ENCODE measurements at places on chromosomes 7 and 10. TPM values are rescaled to one million over a fixed set of nuclear protein-coding genes. Genes with fewer than 3 reads are reported as not detected.

GRCh38 chr10:60222047-60222446 is 167.6 kb downstream of the ANK3 start:
- no peaks in the 10 kb centered on the region for H3K36me3 ChIP-seq
- no peak overlapping the region for H3K27ac ChIP-seq
- H3K27me3 ChIP-seq, result no peaks in the 10 kb centered on the region
- H3K4me3 ChIP-seq, result no peak overlapping the region
- DNase-seq, result no peak

DNA sequence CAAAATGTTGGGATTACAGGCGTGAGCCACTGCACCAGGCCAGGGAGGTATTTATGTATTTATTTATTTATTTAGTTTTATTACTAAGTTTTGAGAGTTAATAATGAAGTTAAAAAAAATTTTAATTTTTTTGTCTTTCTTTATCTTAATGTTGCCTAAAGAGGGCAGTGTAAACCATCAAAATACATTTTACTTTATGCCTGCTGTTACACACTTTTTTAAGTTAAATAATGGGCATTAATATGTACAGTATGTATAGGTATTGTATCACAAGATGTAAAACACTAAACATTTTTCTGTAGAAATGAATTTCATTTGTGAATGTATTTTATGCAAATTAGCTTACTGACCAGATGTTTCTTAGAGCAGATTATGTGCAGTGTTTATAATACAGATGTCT is 129.4 kb downstream of the AASS start:
- no peak overlapping the region for H3K27ac ChIP-seq
- H3K4me3 ChIP-seq, result no peak overlapping the region
- no peaks in the 10 kb centered on the region for H3K27me3 ChIP-seq

DNA sequence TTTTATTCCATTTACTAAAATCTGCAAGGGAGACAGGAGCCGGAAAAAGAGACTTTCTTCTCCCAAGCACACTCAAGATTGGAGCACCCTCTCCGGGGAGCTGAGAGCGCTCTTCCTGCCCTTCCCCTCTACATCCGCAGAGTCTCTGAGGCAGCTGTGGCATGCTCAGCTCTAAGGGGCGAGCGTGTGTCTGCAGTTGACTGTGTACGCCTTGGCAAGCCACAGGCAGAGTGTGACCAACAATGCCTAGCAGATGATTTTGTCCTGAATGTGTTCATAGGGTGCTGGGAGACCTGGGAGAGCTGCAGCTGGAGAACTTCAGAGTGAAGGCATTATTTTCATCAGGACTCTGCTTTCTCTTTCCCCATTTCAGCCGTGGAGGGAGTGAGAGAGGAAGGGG is 20.7 kb downstream of the MTURN start:
- H3K27me3 ChIP-seq, result no peaks in the 10 kb centered on the region
- no peaks in the 10 kb centered on the region for H3K4me1 ChIP-seq
- H3K36me3 ChIP-seq, result no peaks in the 10 kb centered on the region
- no peak overlapping the region for H3K27ac ChIP-seq

- no peak overlapping the region for H3K4me3 ChIP-seq
- H3K36me3 ChIP-seq, result no peaks in the 10 kb centered on the region
- H3K27ac ChIP-seq, result no peak overlapping the region
- no peaks in the 10 kb centered on the region for H3K4me1 ChIP-seq
Measured at GRCh38 chr10:46307281-46308112, 20.7 kb downstream of the ANTXRL start.

- no peaks in the 10 kb centered on the region for H3K4me1 ChIP-seq
- H3K4me3 ChIP-seq, result no peak overlapping the region
- DNase-seq, result no peak
- no peak overlapping the region for H3K27ac ChIP-seq
Measured at GRCh38 chr7:8208816-8209215, 53.2 kb downstream of the ICA1 start.

DNA sequence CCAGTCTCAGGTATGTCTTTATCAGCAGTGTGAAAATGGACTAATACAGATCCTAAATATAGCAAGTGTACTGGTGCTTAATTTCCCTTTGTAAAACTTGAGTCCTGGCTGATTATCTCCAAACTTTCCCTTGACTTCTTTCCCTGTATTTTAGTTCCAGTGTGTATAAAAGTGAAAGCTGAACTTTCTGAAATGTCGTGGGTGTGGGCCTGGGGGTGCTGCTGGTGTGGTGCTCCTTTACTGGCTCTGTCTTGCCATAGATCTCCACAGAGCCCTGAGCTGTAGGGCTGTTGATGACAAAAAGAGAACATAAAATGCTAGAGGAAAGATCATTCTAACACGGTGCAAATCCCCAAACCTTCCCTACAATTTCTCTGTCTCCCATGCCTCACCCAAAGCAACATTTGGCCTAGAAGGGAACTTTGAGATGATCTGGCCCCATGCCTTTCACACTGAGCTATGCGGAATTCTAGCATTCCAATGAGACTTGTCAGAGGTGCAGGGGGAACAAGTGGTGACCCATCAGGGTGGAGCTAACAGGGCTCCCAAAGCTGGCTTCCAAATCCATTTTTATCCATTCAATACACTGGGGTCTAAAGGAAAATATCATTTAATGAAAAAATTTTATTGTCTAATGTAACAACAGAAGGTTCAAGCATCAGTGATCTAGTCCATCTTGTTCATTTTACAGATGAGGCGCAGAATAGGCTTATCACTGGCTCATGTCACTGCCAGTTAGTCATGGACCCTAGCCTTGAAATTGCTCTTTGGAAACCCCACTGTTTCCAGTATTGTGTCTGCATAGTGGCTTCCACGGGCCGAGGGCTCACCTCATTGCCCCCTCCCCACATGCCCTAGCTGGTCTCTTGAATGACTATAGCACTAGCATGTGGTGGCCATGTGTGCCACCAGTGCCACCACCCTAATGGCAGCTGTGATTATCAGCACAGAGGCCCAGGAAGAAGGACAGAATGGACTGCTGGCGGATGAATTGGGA is 1000.9 kb downstream of the LRMDA start:
- H3K27ac ChIP-seq, result no peak overlapping the region
- H3K27me3 ChIP-seq, result no peaks in the 10 kb centered on the region
- DNase-seq, result no peak
- no peak overlapping the region for H3K4me3 ChIP-seq
- H3K36me3 ChIP-seq, result no peaks in the 10 kb centered on the region

DNA sequence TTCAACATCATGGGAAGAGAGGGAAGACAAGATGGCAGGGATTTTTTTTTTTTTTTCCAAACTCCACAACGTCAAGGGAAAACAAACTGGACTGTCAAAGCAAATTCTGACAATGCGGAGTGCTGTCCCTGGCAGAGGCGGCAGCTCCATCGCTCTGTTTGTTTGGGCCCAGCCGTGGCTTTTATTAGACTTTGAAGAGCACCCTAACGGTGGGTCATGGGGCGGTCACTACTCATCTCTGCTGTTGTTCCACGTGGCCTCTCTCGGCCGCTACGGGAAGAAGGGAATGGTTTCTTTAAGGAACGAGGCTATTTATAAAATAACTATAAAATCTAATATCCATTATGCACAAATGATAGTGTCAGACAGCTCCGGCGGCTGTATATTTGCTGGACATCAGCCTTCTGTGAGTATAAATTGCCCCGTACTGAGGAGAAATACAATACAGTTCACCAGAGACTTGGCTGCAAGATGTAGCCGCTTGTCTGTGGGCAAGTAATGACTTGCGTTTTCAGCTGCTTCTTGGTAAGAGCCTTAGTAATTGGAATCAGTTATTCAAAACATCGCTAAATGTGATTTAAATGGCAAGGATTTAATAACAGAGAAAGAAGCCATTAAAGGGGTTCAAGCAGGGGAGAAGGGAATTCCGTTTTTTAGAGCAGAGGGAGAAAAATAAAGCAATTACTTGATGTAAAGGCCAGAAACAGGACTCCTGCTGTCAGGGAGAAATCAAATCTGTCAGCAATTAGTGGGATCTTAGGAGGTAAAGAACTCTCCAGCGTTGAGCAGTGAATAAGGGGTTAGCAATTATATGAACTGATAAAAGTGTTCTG is 61.7 kb upstream of the RAB11FIP2 start:
- no peak for DNase-seq
- no peaks in the 10 kb centered on the region for H3K4me1 ChIP-seq
- H3K36me3 ChIP-seq, result no peaks in the 10 kb centered on the region

- H3K4me1 ChIP-seq, result peaks cover 22% of the 10 kb centered on the region
- H3K27me3 ChIP-seq, result no peaks in the 10 kb centered on the region
- peak; percentile 90 for DNase-seq
- H3K27ac ChIP-seq, result peak overlapping the region; percentile 81
- H3K4me3 ChIP-seq, result no peak overlapping the region
Measured at GRCh38 chr10:88243836-88244730, 339.0 kb downstream of the RNLS start.

GRCh38 chr10:21172930-21173801 is 276.1 kb upstream of the NEBL start:
- H3K36me3 ChIP-seq, result no peaks in the 10 kb centered on the region
- H3K4me3 ChIP-seq, result peak overlapping the region; percentile 5
- H3K27me3 ChIP-seq, result peaks cover 49% of the 10 kb centered on the region
- peaks cover 6% of the 10 kb centered on the region for H3K4me1 ChIP-seq
- no peak overlapping the region for H3K27ac ChIP-seq

GRCh38 chr7:102119213-102119651 is 167.4 kb upstream of the SH2B2 start:
- H3K4me1 ChIP-seq, result peaks cover 11% of the 10 kb centered on the region
- H3K36me3 ChIP-seq, result no peaks in the 10 kb centered on the region
- DNase-seq, result no peak
- H3K27ac ChIP-seq, result no peak overlapping the region

GRCh38 chr7:154927624-154928125 is 75.2 kb downstream of the PAXIP1 start:
- H3K27me3 ChIP-seq, result no peaks in the 10 kb centered on the region
- H3K27ac ChIP-seq, result peak overlapping the region; percentile 49
- H3K4me3 ChIP-seq, result peak overlapping the region; percentile 91
- DNase-seq, result peak; percentile 86
- H3K4me1 ChIP-seq, result peaks cover 8% of the 10 kb centered on the region

The SEMA3E gene
- total RNA-seq, result not detected

The NEURL1 gene
- 0.22 TPM for total RNA-seq

The MACC1 gene
- not detected for total RNA-seq

The ASCC1 gene
- 24.9 TPM for total RNA-seq

The ARHGEF35 gene
- 0.82 TPM for total RNA-seq

The EXOSC1 gene
- total RNA-seq, result 50.7 TPM

The DHX32 gene
- total RNA-seq, result 31.9 TPM

The ANXA11 gene
- 122 TPM for total RNA-seq
